Stimulated activated CD4-positive, alpha-beta T cell treated with anti-CD3 and anti-CD28 coated beads, Interleukin-1b, Interleukin-23, amount 100 ng/mL, for 4 hours (primary cell): ENCODE measurements at places on chromosomes 16 and 17.
A peak's percentile ranks its signal among the peaks of the same experiment; 100 is the strongest.

DNA sequence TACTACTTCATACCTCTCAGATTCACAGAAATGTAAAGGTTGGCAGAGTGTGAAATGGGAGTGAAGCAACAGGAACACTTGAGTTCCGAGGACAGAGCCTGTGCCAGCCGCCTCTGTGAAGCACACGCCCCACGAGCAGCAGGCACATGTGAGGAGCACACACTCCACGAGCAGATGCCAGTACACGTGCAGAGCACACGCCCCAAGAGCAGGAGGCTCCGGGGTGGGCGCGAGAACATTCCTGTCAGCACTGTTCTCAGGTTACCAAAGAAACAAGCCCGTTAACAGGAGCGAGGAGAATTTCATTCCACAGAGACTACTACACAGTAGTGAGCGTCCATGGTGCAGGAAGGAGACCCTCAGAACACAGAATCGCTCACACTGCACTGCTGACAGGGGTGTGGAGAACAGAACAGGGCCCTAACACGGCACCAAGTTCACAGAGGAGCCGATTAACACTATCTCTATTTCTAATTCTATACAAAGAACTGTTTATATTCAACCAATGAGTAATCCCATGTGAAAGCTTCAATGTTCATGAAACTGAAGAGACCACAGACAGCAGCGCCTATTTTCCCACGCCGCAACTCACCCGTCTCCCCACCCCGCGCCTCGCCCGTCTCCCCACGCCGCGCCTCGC is 40.1 kb downstream of the KLHDC4 start:
- DNase-seq = no peak

- no peak for DNase-seq
Observed at GRCh38 chr17:65511316-65511715, 50.1 kb downstream of the AXIN2 start.

DNA sequence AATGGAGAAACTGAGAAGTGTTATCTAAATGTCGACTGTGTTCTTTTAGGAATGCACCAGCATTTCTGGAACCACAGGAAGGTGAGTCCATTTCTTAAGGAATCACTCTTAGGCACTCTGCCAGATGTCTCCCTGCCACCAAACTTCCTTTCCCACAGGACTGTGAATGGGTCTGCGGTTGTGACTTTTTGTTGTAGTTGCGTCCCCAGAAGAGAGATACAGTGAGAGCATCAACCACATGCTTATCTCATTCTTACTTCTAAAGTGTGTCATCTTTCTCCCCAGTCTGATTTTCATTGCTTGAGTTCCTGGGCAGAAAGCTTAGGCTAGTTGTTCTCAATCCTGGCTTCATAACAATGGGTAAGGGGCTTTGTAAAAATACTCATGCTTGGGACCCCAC is 13.4 kb downstream of the ITPRIPL2 start:
- no peak for DNase-seq

GRCh38 chr16:1773703-1774447 is 941 bp upstream of the MRPS34 start:
- DNase-seq = no peak

DNA sequence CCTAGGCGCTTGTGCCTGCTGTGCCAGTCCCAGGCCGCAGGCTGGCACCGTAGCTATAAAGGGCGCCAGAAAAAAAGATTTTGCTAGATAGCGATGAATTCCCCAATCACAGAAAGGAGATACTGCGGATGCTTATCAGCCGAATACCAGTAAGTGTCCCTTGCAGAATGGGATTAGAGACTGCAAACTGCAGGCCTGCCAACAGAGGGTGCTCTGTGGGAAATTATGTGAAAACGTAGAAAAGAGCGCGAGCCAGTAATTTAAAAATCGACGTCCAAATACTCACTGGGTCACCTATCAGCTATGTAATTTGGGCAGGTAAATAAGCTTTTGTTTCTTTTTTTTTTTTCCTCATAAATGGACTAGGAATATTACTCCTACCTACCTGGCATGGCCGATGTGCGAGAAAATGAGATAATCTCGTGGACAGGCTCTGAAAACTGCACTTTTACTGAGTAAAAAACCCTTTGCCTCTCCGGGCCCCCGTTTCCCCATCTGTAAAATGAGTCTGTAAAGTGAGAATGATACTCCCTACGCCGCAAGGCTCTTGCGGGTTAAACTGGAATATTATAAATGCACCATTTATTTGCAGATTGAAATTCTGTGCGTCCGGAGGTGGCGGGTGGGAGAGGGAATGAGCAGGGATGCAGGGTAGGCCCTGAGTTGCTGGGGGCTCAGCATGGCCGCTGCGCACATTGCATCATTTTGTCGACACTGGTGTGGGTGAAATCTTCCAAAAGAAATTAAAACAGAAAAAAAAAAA is 1.2 kb upstream of the COG1 start:
- DNase-seq = peak; percentile 41

DNA sequence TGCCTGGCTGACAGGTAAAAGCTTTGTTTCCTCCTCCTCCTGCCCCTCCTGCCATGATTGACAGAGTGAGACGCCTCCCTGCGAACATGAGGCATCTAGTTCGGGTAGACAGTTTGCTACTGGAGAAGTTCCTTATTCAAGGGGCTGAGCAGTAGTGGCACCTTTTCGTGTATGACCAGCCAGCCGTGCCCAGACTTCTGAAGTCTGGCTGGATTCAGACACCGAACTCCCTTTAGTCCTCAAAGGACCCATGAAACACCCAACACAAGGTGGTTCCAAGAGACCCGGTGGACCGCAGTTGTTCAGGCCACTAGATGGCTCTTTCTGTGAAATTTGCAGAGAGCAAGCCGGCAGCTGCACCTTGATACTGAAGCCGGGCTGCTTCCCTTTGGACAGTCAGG is 192.8 kb downstream of the XYLT1 start:
- DNase-seq = no peak

- no peak for DNase-seq
Observed at GRCh38 chr17:44209786-44210341, 9.6 kb downstream of the UBTF start.

DNA sequence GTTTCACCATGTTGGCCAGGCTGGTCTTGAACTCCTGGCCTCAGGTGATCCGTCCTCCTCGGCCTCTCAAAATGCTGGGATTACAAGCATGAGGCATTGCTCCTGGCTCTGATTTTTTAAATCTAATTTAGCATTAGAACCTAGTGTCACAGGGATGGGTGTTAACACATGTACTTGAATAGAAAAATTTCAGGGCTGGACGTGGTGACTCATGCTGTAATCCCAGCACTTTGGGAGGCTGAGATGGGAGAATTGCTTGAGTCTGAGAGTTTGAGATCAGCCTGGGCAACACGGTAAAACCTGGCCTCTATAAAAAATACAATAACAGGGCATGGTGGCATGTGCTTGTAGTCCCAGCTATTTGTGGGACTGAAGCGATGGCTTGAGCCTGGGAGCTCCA is 6.0 kb upstream of the RNF135 start:
- no peak for DNase-seq

DNA sequence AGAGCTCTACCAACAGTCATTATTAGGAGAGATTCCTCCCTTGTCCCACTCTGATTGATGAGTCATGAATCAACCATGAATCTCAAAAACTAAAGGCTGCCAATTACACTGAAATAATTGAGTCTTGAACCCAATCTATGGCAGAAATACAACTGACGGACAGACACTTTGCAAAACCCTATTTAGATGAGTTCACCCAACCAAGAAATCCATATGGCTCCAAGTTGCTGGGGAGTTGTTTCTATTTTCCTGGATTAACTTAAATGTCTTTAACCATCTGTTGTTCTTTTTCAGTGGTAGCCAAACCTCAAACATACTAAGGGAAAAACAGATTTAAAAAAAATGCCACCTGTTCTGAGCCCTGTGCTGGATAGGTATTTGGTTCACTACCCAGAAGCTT is 151.0 kb downstream of the SHISA9 start:
- no peak for DNase-seq

DNA sequence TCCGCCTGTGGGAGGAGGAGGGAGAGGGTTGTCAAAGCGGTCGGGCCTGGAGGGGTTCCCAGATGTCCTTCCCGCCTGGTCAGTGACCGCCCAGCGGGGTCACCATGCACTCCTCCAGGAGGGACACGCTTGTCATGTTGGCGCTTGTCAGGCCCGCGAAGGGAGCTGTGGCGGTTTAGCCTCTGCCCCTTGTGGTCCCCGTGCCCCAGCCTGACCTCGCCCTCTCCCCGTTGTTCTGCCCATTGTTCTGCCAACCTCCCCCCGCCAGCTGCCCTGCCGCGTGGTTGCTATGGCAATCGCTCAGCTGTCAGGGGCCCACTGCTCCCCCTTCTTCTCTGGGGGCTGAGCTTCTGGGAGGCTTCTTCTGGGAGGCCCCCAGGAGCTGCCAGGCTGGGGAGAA is 146.4 kb upstream of the CIBAR2 start:
- DNase-seq = no peak
